ENCODE measurements at places on chromosomes 2 and 18. TPM values are rescaled to one million over a fixed set of nuclear protein-coding genes. Genes with fewer than 3 reads are reported as not detected.

Gene MC2R
- not detected for total RNA-seq

Gene ITPRIPL1
- total RNA-seq = 1.7 TPM

GRCh38 chr18:10226971-10227370 is 227.5 kb upstream of the APCDD1 start:
- H3K36me3 ChIP-seq = no peaks in the 10 kb centered on the region
- H3K4me1 ChIP-seq = peaks cover 6% of the 10 kb centered on the region
- H3K4me3 ChIP-seq = no peak overlapping the region
- DNase-seq = no peak

DNA sequence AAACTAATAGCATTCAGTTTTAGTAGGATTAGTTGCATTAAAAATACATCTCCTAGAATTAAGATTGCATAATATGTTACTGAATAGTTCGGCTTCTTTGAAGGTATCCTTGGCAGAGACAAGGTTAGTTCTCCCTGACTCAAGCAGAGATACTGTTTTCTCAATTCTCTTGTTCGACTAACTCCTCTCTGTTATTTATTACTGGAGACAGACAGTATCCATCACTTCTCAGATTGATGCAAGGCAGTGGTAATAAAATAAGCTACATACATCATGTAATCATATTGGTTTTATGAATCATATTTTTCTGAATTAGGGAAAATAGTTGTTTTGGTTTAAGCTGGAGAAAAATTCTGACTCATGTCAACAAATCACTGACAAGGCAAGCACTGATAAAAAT is 134.8 kb downstream of the SLC8A1 start:
- no peaks in the 10 kb centered on the region for H3K4me1 ChIP-seq
- no peak for DNase-seq

DNA sequence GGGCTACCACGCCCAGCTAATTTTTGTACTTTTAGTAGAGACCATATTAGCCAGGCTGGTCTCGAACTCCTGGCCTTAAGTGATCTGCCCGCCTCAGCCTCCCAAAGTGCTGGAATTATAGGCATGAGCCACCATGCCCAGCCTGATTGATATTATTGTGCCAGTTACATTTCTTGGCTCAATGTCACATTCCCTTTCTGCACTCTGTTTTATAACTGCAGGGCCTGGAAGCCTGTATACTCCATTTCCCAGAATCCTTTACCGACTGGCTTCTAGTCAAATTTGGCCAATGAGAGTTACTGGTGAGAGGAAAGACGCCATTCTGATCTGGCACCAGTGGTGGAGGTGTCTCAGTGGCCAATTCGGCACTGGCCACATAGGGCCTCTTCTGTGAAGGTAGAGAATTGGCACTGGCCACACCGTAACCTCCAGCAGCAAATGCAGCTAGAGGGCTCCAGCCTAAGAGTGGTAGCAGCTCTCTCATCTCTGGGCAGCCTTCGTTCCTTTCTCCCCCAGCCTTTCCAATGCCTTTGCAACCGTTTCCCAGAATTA is 16.9 kb upstream of the CFAP36 start:
- H3K4me3 ChIP-seq = no peak overlapping the region
- no peaks in the 10 kb centered on the region for H3K36me3 ChIP-seq
- no peak for DNase-seq
- H3K27ac ChIP-seq = no peak overlapping the region
- H3K27me3 ChIP-seq = no peaks in the 10 kb centered on the region

DNA sequence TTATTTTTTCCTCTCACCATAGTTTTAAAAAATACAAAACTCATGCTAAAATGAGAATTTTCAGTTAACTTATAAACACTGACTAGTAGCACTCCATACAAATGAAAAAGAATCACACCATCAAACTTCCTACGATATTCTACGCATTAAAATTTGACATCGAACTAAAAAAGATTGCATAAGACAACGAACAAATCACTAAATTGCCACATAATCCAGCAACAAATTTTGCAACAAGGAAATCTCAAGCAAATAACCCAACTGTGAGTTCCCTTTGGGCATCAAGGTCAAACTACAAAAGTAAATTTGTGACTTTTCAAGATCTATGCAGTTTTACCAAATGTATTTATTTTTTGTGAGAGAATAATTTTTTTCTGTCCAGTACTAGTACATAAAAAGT is 1.5 kb downstream of the MAP3K2 start:
- peak overlapping the region; percentile 88 for H3K4me3 ChIP-seq
- DNase-seq = no peak
- H3K4me1 ChIP-seq = peaks cover 28% of the 10 kb centered on the region
- peaks cover 25% of the 10 kb centered on the region for H3K36me3 ChIP-seq
- H3K27ac ChIP-seq = no peak overlapping the region
- H3K27me3 ChIP-seq = no peaks in the 10 kb centered on the region

DNA sequence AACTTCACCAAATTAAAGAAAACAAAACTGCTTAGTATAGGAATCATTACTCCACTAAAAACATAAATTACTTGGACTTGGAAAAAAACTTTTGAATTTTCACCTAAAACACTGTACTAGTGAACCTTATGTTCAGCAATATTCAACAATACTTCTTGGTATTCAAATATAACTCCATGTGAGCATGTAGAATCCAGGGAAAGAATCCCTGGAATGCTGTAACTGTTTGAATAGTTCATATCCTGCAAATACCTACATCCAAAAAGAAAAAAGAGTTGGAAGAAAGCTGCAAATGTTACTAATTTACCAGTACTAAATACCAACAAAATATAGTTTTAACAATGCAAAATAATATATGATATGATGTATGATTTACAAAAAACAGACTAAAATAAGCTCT is 65.4 kb downstream of the IKZF2 start:
- no peaks in the 10 kb centered on the region for H3K27me3 ChIP-seq
- no peaks in the 10 kb centered on the region for H3K36me3 ChIP-seq
- no peak overlapping the region for H3K27ac ChIP-seq
- no peak overlapping the region for H3K4me3 ChIP-seq
- H3K4me1 ChIP-seq = peaks cover 19% of the 10 kb centered on the region
- DNase-seq = no peak

All from Calu3 (cell line).